Activated CD8-positive, alpha-beta T cell treated with anti-CD3 and anti-CD28 coated beads, Interleukin-2, amount 10 ng/mL, durations not matched to agents 7 days and 5 days (primary cell): ENCODE measurements at places on chromosomes 7 and 10. TPM values are rescaled to one million over a fixed set of nuclear protein-coding genes. Genes with fewer than 3 reads are reported as not detected.

- H3K27me3 ChIP-seq = peaks cover 3% of the 10 kb centered on the region
- H3K4me1 ChIP-seq = peaks cover 14% of the 10 kb centered on the region
- no peak for DNase-seq
- H3K27ac ChIP-seq = no peak overlapping the region
- H3K4me3 ChIP-seq = no peak overlapping the region
These were observed 160.6 kb downstream of the KLF6 start for GRCh38 chr10:3624367-3624766.

The ANXA8L1 gene
- not detected for total RNA-seq

The SLC37A3 gene
- total RNA-seq = 19.9 TPM

The AKR1C4 gene
- total RNA-seq = not detected

DNA sequence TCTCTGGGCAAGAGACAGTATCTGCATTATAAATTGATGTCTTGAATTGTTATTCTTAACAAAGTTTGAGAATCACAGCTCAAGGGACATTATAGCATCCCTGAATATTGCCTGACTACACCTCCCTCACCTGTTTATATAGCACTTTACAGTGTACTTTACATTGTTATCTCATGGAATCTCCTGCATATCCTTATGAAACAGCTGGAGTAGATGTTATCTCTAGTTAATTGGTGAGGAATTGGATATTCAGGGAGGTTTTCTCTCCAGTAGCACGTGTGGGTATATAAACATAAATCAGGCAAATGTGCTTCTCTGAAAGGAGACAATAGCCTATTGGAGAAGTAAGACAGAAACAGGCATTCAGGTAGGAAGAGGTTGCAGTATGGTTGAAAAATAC is 117.2 kb downstream of the SRI start:
- DNase-seq = no peak
- no peaks in the 10 kb centered on the region for H3K36me3 ChIP-seq
- H3K27ac ChIP-seq = no peak overlapping the region
- no peak overlapping the region for H3K4me3 ChIP-seq
- no peaks in the 10 kb centered on the region for H3K27me3 ChIP-seq
- H3K4me1 ChIP-seq = peaks cover 7% of the 10 kb centered on the region

The CALML5 gene
- total RNA-seq = not detected

The GIMAP1 gene
- 19.0 TPM for total RNA-seq

DNA sequence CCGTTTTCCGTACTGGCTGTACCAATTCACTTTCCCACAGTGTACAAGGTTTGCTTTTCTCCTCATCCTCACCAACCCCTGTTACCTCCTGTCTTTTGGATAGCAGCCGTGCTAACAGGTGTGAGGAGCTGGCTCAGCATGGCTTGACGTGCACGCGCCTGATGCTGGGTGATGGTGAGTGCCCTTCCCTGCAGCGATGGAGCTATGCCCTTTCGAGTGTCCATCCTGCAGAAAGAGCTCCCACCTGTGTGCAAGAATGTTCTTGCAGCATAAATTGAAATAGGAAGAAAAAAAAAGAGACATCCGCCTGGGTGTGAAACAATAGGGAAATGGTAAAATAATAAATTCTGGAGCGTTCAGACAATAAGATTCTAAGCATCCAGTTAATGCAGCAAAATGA is 9.5 kb upstream of the UBE3C start:
- no peaks in the 10 kb centered on the region for H3K36me3 ChIP-seq
- H3K4me3 ChIP-seq = no peak overlapping the region
- H3K27ac ChIP-seq = no peak overlapping the region
- H3K4me1 ChIP-seq = no peaks in the 10 kb centered on the region
